ENCODE measurements at places on chromosomes 5 and 9.

DNA sequence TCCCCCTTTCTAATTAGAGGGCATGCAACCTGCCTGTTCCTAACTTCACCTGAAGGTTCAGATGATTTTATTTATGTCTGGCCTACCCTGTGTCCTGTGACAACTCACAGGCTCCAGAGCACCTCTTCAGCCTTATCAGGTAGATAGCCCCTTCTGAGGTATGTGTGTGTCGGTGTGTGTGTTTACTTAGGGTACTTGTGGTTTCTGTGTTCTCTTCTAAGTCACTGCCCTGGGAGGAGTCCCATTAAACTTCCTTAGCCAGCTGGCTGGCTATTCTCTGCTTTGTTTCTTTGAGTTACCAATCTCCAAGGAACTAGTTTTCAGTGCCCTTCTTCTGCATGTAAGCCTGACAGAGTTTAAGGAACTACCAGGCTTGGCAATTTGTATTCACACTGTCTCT, 74.9 kb downstream of the UNC13B start:
- DNase-seq, result no peak

- DNase-seq, result no peak
Observed at GRCh38 chr5:178433273-178433775, 156.9 kb downstream of the COL23A1 start.

DNA sequence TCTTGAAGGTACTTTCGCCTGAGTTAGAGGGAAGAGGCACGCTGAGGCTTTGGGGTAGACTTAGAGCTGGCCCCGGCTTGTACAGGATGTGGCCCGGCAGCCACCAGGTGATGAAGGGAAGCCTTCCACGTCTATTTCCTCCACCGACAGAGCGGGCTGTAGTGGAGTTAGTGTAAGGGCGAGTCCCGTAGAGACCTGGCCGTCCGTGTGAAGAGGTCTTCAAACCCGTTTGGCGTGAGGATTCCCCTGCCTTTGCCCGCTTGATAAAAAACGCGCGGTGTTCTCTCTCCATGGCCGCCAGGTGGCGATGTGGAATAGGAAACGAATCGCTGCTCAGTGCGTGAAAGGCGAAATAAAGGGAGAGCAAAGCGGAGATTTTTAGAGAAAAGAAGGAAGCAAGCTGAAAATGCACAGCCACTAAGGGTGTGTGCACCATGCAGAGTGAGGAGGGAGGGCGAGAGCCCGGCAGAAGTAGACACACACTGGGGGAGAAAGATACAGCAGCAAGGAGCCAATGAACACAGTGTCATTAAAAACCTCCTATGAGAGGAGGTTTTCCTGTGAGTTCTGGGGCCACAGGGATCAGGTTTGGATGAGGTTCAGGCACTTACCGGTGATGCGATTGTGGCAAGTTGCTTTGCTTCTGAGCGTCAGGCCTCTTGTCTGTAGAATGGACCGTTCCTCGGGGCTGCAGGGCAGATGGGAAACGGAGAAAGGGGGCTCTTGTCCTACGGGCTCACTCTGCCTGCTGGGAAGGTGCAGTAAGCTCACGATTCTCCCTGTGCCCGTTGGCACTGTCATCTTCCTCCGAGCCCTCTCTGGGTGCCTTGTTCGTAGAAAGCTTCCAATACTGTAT, 34.2 kb downstream of the STC2 start:
- DNase-seq, result peak; percentile 54

DNA sequence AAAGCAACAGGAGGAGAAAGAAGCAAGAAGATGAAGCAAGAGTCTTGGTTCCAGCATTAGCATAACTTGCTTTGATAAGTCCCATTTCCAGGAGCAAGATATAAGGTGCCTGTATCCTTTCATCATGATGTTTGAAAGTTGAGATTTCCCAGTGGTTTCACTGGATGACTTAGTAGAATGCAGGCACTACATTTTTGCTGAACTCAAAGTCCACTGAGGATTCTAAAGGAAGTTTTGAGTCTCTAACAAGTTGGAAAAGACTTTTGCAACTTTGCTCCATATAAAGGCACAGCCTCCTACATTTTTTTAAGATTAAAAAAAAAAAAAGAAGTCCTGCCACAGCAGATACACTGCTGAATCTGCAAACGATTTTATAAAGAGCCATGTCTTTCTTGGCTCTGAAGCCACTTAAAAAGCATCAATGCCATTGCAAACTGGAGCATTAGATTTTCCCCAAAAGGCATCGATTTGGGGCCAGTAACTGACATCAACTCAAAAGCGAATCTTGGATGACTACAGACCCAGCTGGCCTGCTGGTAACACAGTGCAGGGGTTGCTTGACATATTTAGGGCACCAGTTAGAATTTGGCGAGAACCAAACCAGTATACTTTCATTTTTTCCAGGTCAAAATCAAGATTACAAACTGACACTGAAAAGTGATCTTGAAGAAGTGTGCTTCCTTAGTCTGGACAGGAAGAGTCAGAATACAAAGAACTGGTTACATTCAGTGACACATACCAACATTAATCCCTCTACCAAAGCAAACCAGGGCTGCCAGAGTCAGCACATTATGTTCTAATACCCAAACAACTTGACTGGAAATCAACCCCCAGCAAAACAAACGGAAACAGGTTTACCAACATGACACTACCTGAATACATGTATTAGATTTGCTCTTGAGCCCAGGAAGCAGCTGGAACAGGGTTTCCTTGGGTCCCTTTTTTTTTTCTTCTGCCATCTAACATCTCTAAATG, 39.1 kb upstream of the KCNV2 start:
- DNase-seq, result no peak

DNA sequence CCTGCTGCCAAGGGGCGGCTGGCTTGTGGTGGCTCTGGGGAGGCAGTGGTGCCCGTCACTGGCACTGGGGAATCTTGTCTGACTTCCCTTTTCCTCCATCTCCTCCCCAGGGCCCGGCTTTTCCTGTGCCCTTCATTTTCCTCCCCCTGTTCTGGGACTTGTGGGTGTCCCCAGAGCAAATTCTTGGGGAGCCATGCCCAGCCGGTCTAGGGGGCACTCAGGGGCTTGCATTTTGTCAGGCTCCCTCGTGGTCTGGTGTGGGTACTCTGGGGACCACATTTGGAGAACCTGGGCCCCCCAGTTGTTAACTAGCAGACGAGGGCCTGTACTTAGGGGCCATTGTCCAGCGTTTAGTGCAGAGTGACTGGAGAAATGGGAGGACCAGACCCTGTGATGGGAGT, 105.2 kb upstream of the IER5L start:
- no peak for DNase-seq

GRCh38 chr5:119356612-119357188, 881 bp downstream of the TNFAIP8 start:
- DNase-seq, result no peak

DNA sequence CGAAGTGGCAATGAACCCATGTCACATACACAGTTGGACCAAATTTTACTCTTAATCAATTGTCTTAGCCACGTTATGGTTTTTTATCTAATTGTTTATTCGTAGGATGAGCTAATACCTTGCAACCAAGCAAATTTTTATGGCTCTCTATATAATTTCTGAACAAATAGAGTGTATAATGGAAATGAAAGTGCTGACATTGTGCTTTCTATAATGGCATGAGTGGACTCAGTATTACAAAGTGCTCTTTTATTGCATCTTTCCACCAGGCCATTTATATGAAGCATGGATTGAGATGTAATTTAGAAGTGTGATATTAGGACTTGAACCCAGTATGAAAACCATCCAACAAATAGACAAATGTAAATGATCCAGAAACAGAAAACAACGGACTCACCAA, 1096.0 kb downstream of the DTWD2 start:
- no peak for DNase-seq

GRCh38 chr5:80704221-80704620, 49.4 kb upstream of the DHFR start:
- no peak for DNase-seq

GRCh38 chr5:17276445-17276844, 59.0 kb downstream of the BASP1 start:
- no peak for DNase-seq

- DNase-seq, result no peak
Observed at GRCh38 chr5:58314356-58315210, 145.3 kb downstream of the PLK2 start.

DNA sequence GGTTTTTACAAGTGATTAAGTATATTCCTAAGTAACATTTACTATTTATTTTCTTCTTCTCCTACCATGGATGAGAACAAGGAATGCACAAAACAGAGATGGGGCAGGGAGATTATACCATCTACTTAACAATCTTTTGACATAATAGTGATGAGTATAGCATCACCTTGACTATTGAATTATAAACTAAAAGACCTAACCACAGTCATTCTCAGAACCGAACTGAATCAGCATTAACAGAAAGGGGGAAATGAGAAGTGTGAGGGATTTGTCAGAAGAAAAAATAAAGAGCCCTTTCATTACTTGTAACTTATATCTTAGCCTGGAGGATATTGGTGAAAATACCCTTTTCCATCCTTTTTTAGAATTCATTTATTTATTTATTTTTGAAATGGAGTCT, 21.9 kb downstream of the OR2Y1 start:
- no peak for DNase-seq

GRCh38 chr9:77455312-77455927, 192.7 kb downstream of the GNA14 start:
- no peak for DNase-seq

GRCh38 chr9:131986089-131986488, 93.6 kb downstream of the MED27 start:
- no peak for DNase-seq

DNA sequence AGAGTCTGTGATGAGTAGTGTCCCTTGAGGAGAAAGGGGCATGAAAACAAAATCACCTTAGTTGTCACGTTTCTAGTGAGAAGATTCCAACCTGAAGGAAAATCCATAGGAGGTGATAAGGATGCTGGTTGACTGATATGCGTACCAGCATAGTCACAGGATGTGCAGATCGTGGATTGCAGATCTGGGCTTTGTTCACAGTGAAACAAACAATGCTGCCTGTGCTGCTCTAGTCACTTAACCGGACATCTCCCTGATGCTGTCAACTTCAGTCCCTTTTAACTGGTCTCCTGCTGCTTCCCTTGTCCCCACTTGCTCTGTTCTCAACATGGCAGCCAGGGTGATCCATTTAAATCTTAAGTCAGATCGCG, 89.7 kb downstream of the IQGAP2 start:
- DNase-seq, result no peak

DNA sequence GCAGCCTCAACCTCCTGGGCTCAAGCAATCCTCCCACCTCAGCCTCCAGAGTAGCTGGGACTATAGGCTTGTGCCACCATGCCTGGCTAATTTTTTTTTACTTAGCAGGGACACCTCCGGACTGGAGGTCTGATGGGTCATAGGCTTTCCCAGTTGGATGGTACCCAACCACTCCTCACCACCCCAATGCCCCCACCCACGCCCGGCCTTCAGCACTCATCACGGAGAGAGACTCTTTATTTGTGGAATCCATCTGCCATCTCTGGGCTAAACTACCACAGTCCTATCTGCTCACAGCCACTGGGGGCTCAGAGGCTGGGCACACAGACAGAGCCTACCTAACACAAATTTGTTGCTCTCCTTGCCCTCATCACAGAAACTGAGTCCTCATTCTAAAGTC, 58.3 kb upstream of the STXBP1 start:
- DNase-seq, result no peak

DNA sequence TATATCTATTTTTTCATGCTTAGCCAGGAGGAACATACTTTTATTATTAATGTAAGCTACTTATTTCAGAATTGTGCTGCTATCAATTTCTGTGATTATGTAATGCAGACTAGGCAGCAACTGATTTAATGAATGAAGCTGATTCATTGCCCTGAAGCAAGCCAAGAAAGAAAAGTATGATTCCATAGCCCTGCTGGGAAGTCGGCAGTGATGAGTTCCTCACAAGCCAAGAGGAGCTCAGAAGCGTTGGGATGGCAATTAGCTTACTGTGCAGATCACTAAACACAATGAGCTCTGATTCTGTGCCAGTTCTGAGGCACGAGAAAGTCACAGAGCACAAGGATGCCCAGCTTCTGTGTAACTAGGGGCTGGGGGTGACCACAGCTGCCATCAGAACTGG, 254.3 kb upstream of the KLF9 start:
- DNase-seq, result no peak

DNA sequence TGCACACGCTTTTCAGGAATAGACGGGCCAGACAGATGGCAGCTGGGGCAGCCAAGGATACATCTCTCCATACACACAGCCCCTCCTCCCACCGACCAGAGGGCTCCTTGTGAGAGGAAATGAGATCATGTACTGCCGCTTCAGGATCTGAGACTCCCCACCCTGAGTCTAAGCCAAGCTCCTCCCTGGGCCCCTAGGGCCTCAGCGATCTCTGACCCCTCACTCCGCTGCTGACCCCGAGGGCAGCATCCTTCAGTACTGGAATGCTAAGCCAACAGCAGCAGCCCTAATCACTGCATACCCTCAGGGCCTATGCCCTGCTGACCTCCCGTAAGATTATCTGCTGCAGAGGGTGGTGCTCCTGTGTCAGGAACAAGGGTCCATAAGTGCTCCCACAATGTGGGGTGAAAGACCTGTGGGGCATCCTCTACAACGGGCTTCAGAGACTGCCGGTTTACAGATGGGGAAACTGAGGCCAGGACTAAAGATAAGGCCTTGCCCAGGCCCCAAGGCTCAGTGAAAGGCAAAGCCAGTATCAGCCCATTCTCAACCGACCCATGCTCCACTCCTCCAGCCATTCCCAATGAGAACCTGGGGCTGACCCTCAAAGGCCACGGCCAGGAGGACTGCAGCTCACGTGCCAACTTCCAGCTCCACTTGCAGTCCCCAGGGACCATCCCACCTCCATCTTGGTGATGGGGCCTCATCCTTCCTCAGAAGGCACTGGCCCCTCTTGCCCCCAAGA, 37.5 kb downstream of the BICD2 start:
- DNase-seq, result no peak

DNA sequence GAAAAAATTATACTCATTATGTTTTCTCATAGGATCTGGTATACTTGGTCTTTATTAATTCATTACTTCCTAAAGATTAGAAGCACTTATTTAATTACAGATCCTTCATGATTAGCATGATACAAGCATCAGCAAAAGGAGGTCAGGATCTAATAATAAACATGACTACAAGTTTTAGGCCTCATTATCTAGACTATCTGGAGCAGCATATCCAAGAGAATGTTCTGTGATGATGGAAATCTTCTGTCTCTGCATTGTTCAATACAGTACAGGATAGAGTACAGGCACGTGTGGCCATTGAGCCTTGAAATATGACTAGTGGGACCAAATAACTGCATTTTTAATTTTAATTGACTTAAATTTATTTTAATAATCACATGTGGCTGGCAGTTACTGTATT, 21.2 kb downstream of the SETX start:
- DNase-seq, result no peak

- DNase-seq, result no peak
Observed at GRCh38 chr9:125594223-125594610, 112.8 kb downstream of the MAPKAP1 start.

DNA sequence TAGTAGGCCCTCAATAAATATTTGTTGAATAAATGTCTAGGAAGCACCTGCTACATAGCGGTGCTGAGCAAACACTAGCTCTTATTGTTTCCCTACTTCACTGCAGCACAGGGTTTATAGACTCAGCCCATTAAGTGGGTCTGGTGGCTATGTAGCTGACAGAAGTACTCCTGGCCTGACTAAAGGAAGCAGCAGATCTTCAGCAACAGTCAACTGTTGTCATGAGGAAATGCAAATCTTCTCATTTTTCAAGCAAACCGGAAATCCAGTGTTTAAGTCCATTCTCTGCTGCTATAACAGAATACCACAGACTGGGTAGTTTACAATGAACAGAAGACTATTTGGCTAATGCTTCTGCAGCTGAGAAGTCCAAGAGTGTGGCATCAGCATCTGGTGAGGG, 2.8 kb upstream of the TEX10 start:
- DNase-seq, result no peak
